ENCODE measurements at places on chromosomes 11 and 22. TPM values are rescaled to one million over a fixed set of nuclear protein-coding genes. Genes with fewer than 3 reads are reported as not detected.

RGL4 gene
- 4.7 TPM for polyA plus RNA-seq

TMEM191B gene
- polyA plus RNA-seq = 0.50 TPM

DNA sequence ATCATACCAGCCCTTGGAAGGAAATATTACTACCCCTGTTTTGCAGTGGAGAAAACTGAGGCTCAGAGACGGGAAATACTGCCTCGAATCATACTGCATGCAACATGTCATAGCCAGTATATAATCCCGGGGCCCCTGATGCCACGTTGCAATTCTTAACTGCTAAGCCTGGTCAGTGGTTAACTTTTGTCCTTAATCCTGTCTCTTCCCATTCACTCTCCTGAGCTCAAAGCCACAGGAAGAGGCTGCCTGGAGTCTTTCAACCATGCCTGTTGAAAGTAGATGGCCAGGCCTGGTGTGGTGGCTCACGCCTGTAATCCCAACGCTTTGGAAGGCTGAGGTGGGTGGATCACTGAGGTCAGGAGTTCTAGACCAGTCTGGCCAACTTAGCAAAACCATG is 166.6 kb downstream of the MIAT start:
- no peak for DNase-seq

DNA sequence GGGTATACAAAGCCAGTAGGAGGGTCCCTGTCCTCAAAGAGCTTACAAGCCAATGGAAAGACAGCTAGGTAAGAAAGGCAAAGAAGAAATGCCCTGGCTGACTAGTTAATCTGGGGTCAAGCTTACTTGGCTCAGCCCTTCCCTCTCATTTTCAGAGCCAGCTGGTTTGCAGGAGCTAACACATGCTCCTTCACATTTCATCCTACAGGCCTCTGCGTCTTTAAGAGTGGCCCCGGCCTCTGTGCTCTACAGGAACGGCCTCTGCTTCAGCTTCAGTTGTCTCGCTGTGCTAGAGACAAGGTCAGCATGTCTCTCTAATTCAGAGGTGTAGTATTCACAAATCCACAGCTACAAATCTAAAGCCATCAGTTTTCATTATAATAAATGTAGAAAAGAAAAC is 15.2 kb downstream of the ALKBH8 start:
- no peak for DNase-seq
